GF-D8 (cell line): ENCODE measurements at places on chromosomes 5 and 9.

DNA sequence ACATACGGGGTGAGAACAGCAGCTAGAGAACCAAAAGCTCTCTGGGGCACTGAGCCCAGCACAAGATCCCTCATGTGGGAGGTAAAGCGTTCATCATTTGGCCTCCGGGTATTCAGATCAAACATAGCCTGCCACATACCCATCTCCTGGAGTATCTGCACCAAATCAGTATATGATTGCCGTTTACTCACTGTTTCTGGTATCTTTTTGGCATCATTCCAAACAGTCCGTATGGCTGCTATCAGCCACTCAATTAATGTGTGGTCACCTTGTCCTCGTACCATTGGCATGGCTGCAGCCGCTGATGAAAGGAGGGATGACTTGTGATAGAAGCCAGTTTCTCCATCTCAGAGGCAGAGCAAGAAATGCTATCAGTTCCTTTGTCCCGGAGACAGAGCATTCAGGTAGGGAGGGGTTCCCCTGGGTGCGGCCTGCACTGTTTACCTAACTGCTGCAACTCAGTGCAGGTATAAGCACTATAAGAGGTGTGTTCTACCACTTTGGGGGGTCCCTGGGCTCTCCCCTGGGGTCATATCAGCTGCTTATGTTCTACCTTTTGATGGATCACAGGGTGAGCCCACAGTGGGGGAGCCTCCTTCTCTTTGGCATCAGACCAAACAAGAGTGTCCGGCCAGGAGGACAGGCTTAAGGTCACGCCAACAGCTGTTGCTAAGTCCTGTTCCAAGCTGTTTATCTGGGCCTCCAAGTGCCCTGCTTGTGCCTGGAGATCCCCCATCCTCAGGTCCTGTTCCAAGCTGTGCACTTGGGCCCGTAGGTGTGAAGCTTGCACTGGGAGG, 9.4 kb downstream of the DMAC1 start:
- no peak for DNase-seq

DNA sequence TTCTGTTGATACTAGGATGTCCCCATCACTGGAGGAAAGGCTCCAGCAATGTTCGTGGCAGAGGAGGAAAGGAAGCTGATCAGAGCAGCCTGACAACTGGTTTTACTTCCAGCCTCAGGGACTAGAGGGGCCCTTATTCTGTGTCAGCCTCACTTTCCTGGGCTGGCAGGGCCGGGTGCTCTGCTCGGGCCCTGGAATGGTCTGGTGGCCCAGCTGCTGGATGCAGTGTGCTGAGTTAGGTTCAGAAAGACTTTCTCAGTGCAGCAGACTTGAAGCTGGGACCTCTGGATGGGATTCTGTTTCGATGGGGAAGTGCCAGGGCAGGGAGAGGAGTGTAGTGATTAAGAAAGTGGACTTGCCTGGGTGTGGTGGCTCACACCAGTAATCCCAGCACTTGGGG, 81.0 kb downstream of the MACROH2A1 start:
- DNase-seq: no peak

DNA sequence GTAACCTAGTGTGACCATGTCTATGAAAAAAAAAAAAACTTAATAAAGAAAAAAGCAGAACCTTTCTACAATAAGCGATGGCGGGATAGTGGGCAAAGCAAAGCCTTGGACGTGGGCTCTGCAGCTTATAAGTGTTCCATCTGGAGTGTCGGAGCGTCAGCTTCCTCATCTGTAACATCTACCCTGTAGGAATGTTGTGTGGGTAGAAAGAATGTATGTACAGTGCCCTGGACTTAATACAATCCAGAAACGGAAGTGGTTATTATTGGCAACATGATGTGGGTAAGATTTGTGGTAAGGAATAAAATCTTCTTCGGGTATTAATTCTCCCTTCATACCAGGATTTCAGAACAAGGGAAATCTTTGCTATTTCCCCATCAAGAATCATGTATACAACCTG, 66.5 kb downstream of the SEMA5A start:
- DNase-seq: no peak

DNA sequence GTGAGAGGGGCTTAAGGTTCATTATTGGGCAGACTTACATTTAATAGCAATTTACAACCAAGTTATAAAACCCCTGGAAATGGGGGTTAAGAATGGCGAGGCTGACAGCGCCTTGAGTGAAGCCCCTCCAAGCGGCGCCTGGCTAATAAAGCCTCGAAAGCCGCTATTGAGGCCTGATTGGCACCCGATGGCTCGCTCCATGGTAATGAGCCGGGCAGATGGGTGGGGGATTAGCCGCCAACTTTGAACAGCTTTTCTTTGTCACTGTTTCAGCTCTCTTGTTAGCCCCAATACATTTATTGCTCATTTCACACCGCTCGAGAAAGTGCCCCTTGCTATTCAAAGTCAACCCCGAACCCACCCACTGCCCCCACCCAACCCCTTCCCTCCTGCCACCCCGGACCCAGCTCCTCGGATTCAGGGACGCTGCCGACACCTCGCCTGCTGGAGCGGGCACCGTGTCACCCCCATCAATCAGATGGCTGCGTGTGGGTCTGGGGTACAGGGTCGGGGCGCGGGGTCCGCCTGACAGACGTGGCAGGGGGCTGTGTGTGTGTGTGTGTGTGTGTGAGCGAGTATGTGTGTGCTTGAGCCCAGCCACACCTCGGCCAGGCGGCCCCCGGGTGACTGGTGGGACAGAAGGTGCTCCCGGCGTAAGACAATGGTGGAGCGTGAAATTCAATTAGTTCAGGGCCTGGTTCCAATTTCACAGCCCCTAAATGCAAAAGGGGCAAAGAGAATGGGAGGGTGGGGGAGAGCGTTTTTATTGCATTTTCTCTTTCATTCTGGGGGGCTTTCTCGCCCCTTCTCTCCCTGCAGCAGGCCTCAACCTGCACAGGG, 34.2 kb downstream of the ASS1 start:
- no peak for DNase-seq

- DNase-seq: no peak
These were observed 2.6 kb upstream of the SQSTM1 start for GRCh38 chr5:179817890-179818745.

DNA sequence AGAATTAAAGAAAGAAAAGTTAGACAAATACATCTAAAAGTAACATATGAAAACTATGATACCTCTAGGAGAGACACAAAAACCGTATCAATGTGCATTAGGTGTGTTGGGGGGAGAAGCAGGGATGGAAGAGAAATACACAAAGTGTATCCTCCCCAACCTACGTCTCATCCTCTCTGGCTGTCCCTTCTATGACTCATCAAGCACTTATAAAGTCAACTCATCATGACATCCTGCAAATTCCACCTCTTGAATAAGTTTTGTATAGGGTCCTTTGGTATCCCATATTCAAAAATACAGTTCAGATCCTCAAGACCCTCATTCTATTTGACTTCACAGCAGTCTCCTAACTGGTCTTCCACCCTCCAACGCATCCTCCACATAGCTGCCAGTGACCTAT, 917.6 kb upstream of the DMAC1 start:
- no peak for DNase-seq

DNA sequence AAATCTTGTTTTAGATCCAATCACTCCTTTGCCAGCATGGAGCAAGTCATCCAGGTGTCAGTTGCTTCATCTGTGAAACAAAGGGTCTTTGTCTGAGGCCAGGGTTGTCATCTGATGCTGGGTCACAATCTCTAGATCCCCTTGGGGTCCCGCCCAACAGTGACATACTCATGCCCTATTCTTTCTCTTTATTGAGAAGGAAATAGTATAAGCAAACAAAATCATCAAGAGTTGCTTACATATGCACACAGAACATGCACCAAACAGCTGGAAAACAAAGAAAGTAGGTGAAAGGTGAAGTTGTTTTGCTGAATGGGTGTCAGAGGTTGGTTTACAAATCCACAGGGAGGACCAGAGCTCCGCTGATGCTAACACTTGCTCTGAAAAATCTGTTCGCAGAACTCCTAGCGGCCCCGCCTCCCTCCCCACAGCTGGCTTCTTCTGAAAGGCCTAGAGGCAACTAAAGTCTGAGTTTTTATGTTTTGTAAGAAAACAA, 106.1 kb upstream of the SLC44A1 start:
- no peak for DNase-seq

GRCh38 chr5:160470437-160471361, 49.0 kb downstream of the PTTG1 start:
- DNase-seq: peak; percentile 19

GRCh38 chr5:2134543-2135292, 252.0 kb upstream of the IRX4 start:
- DNase-seq: no peak

GRCh38 chr9:84000186-84000585, 19.6 kb downstream of the RMI1 start:
- DNase-seq: no peak
